Activated T-helper 1 cell treated with Interleukin-2 at 50 U/mL for 16 hours (primary cell): ENCODE measurements at places on chromosomes 4 and X.

GRCh38 chr4:17157304-17157703 lies 258.9 kb upstream of the LDB2 start:
- no peak for DNase-seq

DNA sequence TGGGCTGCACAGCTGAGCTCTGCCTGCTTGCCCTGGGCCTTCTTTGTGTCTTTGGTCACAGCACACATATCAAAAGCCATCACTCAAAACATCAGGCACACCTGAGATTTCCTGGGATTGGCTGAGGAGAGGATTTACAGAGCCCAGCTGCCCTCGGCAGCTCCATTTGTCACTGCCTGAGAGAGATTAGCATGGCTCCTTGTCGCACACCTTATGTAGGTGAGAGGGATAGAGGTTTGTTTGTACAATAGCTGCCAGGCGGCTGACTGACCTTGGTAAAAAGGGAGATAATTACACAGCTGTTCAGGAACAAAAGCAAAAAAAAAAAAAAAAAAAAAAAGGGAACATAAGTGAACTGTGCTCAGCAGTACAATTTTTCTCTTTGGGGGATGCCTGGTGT lies 63.2 kb downstream of the MGST2 start:
- no peak for DNase-seq

DNA sequence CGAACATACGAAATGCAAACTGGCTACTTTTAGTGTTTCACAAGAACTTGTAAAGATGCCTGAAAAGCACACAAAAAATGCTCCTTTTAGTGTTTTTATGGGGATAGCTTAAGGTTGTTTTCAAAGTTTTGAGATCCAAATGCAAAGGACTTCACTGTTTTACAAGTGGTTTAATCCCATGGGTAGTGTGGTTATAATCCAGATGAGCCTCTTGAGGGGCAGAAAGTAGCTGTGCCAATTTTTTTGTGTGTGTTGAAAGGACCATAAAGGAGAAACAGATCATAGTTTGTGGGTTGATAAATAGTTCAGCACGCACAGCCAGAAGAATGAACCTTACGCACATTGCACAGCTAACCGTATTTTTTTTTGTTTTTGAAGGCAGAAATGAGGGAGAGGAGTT lies 126.9 kb upstream of the GIMD1 start:
- DNase-seq, result no peak

DNA sequence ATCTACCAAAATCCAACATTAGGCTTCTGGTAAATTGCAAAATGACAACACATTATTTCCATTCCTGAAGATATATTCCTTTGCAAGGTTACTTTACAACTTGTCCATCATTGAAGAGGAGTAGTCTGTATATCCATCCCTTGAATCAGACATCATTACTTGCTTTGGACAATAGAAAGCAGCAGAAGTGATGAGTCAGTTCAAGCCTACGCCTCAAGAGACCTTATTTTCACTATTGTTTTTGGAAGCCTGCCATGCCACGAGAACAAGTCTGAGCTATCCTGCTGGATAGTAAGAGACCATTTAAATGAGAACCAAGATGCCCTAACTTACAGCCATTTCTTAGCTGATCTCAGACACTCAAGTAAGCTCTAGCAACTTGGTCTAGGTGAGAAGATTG lies 246.0 kb upstream of the HHIP start:
- DNase-seq, result no peak

- no peak for DNase-seq
Measured at GRCh38 chrX:101057093-101057714, 5.3 kb upstream of the TRMT2B start.

GRCh38 chr4:94534401-94535312 lies 82.9 kb downstream of the PDLIM5 start:
- DNase-seq, result no peak

GRCh38 chr4:40931238-40931637 lies 181.5 kb downstream of the NSUN7 start:
- DNase-seq, result no peak
